ENCODE measurements at places on chromosomes 2 and 18.

DNA sequence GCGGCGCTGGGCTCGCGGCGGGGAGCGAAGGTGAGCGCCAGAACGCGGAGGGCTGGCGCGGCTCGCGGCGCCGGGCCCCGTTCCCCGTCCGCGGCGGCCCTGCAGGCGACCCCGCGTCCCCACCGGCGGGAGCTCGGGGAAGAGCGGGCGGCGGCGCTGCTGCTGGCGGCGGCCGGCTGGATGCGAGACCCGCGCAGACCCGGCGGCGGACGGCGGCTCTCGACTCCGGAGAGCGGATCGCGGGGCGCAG, 213 bp downstream of the DOK6 start:
- DNase-seq = no peak

GRCh38 chr2:46737577-46737976, 178.0 kb downstream of the MCFD2 start:
- no peak for DNase-seq

DNA sequence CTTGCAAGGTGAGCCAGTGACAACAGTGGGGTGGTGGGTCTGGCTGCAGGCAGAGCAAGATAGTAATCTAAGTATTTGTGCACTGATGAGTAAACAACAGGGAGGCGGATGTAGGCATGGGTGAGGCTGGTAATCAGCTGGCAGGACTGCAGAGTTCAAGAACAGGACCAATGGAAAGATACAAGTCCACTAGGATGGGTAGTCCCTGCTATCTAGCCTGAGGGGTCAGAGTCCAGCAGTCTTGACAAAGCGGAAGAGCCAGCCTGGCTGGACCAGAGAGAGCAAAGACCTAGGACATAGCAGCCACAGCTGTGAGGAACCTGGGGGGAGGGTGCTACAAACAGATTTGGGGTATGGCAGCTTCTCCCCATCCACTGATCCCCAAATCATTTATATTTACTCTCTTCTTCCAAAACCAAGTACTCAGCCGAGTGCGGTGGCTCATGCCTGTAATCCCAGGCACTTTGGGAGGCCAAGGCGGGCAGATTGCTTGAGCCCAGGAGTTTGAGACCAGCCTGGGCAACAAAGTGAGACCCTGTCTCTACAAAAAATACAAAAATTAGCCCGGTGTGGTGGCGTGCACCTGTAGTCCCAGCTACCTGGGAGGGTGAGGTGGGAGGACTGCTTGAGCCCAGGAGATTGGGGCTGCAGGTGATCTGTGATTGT, 25.9 kb downstream of the VIL1 start:
- no peak for DNase-seq

DNA sequence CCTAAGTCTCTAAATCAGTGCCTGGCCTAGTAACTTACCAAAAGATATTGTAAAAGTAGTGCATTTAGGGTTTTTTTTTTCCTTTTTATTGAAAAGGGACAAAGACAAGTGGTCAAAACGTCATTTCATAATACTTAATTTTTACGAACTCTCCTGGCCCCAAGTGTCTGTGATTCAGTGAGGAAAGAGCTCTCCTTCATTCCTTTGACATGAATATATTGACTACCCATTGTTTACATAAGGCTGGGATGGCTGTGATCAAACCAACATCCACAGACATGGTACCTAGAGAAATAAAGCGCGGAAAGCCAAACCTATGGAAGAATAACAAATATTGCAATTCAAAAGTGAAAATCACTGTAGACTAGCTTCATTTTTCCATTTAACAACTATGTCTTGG, 198.4 kb downstream of the BABAM2 start:
- no peak for DNase-seq

- DNase-seq = no peak
Observed at GRCh38 chr2:210195101-210195852, 24.1 kb upstream of the KANSL1L start.

GRCh38 chr18:55582325-55582724, 5.7 kb downstream of the TCF4 start:
- DNase-seq = no peak

GRCh38 chr2:163669506-163669905, 66.3 kb downstream of the FIGN start:
- DNase-seq = no peak
